ENCODE measurements at places on chromosomes 7 and 10. TPM values are rescaled to one million over a fixed set of nuclear protein-coding genes. Genes with fewer than 3 reads are reported as not detected.

Gene ADAM12
- total RNA-seq: 0.17 TPM

Gene EN2
- total RNA-seq: not detected

Gene CNTNAP2
- total RNA-seq: not detected

Gene GSTO2
- total RNA-seq: 1.4 TPM

Gene FOXI2
- total RNA-seq: not detected

Gene TRIM50
- not detected for total RNA-seq

Gene IFIT1B
- not detected for total RNA-seq

Gene CAV1
- total RNA-seq: not detected

Gene TUBB8
- not detected for total RNA-seq

Gene WDR11
- total RNA-seq: 44.6 TPM

Gene FAM13C
- total RNA-seq: not detected

Gene NSMCE4A
- total RNA-seq: 65.6 TPM

Gene TMEM178B
- not detected for total RNA-seq

Gene CAPZA2
- total RNA-seq: 131 TPM

Gene CARD11
- total RNA-seq: 140 TPM

Gene GIMAP7
- 212 TPM for total RNA-seq

Gene PIK3AP1
- 7.4 TPM for total RNA-seq

Gene DLX6
- total RNA-seq: not detected

Gene ASB10
- total RNA-seq: not detected

Gene PTER
- 21.3 TPM for total RNA-seq

Gene BLOC1S2
- 50.6 TPM for total RNA-seq

Gene ATG9B
- total RNA-seq: 11.6 TPM

Gene C10orf67
- 0.20 TPM for total RNA-seq

Gene CAMK2B
- not detected for total RNA-seq

Gene GRID2IP
- 0.53 TPM for total RNA-seq

Gene GNAT3
- not detected for total RNA-seq

Gene GNAI1
- total RNA-seq: 0.17 TPM

All from activated naive CD8-positive, alpha-beta T cell treated with anti-CD3 and anti-CD28 coated beads, Interleukin-2, amount 10 ng/mL, durations not matched to agents 7 days and 5 days (primary cell).